ENCODE measurements at places on chromosomes 11 and 22.

DNA sequence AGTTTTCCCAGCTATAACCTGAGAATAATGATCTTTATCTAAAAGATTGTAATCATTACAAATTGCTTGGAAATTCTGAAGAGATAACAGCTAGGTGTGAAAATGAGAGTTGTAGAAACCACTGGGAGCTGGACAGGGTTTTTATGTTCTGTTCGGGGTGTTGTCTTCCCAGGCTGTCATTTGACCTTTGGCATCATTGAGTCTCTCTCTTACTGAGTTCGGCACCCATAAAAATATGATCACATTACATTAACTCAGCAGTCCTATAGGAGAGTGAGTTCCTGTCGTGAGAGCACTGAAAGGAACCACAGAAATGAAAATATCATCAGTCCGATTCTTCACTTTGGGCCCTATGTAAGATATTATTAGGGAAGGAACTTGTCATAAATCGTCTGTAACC lies 29.3 kb downstream of the KIRREL3 start:
- DNase-seq, result no peak

- no peak for DNase-seq
Measured at GRCh38 chr11:117992136-117992535, 5.9 kb downstream of the IL10RA start.

DNA sequence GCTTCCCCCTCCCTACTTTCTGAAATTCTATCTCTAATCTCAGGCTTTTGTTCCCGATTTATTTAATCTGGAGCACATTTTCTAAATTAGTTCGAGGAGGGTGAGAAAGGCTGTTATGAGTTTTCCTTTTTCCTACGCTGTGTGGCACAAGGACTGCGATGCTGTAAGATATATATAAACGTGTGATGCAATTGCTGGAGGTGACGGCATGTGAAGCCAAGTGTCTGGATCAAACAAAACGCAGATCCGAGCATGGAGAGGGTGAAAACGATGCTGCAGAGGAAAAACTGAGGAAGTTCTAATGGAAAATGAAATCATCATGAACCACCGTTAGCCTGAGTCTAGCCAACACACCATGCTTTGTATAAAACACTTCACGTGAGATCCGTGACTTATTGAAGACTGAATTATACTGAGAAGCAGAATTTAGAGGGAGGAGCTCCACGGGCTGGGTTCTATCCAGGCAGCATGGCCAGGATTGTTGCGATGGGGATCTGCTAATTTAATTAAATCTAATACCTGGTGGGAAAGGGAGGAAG lies 4.4 kb downstream of the PKNOX2 start:
- DNase-seq, result no peak

DNA sequence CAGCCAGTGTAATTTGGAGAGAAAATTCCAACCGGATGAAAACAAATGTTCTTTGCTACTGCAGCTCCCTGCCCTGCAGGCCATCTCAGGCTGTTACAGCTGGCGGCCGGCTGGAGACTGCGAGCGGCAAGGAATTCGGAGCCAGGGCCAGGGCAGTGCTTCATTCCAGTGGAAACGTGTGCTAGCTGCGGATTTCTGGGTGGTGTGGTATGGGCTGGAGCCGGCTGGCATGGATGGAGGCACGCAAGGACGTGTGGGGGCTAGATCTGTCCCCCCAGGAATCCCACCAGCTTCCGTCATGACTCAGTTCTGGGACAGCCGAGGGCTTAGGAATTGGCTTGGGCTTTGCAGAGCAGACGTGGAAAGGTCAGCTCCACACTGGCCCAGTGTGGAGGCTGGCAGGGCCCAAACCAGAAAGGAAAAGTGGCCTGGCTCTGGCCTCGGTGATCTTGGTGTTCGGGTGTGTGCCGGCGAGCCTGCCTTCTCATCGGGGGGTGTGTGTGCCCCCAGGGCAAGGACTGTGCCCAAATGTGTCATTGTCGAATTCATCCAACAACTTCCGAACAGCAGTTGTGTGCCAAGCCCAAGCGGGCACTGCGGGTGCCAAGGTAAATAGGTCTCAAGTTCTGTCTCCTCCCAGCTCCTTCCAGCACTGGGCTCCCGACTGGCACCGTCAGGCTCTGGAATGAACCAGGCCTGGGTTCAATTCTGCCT lies 48.1 kb upstream of the SHISAL1 start:
- DNase-seq, result no peak

DNA sequence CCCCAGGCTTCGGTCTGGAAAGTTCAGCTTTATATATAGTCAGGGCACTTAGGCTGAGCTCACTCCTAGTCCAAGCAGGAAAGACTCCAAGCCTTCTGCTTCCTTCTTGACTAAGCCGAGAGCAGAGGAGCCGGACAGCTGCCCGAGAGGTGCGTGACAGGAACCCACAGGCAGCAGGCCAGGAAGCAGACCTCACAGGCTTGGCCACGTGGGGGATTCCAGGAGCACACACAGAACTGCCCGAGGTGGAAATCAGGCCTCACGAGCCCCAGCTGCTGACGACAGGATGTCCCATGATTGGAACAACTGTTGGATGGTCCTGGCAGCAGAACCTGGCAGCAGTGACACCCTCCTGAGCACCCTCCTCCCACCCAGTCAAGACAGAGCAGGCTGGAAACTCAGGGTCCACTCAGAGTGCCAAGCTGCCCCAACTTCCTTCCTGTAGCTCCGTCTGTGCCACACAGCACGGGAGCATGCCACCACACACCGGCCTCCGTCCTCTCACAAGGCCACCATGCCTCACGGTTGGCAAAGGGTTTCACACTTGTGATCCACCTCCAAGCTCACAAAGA lies 5.4 kb downstream of the PLA2G6 start:
- no peak for DNase-seq

DNA sequence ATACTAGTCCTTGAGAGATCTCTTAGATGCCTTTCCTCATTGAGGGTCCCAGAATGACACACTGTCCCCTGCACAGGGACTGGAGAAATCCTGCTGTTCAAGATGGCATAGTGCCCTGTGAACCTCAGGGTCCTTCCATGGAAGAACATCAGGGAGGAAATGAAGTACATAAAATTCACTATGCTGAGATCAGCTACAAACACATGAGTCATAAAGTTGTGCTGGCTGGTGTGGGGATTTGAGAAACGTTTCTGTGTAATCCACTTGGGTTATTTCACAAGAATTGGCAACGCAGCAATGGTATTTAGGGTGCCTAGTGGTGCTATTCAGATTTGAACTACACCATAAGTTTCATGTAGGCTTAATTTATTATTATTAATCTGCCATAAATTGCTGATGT lies 174.4 kb downstream of the MAML2 start:
- no peak for DNase-seq

- no peak for DNase-seq
Measured at GRCh38 chr11:92453055-92453454, 228.4 kb downstream of the FAT3 start.

DNA sequence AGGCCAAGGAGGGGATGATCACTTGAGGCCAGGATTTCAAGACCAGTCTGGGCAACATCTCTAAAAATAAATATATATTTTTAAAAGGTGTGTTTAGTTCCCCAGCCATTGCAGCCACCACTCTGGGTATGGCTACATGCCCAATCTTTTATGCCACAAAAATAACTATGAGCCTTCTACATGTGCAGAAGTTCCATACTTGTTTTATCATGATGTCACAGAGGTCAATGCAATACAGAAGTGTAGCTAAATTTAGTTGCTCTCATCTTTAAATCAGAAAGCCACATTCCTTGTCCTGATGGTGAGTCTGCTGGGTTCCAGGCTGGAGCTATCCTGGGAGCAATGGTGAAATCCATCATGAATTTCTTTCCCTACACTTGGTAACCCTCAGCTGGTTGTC lies 436.3 kb downstream of the DYNC2H1 start:
- DNase-seq, result no peak

GRCh38 chr11:25838918-25839625 lies 492.9 kb upstream of the ANO3 start:
- DNase-seq, result no peak

DNA sequence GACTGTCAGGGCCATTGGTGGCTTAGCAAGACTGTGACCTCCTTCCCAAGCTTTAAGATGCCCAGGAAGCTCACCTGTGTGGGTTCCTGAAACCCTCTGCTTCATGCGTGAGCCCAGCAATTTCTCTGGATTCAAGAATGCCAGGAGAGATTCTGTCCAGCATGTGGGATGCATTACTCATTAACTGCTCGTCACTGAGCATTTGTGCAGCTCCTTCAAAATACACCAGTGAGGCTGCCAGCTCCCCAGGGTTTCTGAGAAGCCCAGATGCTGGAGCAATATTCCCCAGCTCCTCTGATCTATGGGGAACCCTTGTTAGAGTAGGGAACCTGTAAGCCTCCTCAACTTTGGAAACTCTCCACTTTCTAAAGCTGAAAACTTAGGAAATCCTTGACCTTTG lies 126.5 kb downstream of the CHST1 start:
- no peak for DNase-seq

DNA sequence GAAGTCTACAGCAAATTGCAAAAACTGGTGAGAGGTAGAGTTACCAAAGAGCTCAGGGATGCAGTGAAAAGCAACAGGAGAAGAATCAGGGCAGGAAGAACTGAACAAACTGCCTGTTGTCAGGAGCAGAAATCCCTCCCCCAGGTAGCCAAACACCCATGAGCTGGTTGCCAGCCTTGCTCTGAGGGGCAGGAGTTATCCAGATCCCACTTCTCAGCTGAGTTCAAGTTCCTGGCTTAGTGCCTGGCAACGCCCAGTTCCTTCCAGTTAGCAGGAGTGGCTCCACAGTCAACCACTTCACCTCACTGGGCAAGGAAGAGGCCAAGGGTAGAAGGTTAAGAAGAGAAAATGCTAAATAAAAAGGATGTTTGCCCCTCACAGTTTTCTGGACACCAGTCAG lies 1.9 kb upstream of the MPZL2 start:
- no peak for DNase-seq
